ENCODE measurements at places on chromosomes 1 and 21.

- DNase-seq = no peak
Measured at GRCh38 chr1:234950598-234950997, 178.0 kb downstream of the TOMM20 start.

DNA sequence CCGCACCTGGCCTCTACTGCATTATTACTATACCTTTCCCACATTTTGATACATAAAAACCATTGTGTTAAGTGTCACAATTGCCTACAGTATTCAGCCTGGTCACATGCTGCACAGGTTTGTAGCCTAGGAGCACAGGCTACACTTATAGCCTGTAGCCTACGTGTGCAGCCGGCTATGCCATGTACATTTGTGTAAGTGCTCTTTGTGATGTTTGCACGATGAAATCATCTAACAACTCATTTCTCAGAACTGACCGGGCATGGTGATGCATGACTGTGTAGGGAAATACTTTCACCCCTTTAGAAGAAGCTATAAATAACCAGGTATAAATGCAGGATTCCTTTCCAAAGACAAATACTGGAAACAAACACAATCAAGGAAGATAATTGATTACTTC lies 12.1 kb downstream of the ERG start:
- DNase-seq = no peak

DNA sequence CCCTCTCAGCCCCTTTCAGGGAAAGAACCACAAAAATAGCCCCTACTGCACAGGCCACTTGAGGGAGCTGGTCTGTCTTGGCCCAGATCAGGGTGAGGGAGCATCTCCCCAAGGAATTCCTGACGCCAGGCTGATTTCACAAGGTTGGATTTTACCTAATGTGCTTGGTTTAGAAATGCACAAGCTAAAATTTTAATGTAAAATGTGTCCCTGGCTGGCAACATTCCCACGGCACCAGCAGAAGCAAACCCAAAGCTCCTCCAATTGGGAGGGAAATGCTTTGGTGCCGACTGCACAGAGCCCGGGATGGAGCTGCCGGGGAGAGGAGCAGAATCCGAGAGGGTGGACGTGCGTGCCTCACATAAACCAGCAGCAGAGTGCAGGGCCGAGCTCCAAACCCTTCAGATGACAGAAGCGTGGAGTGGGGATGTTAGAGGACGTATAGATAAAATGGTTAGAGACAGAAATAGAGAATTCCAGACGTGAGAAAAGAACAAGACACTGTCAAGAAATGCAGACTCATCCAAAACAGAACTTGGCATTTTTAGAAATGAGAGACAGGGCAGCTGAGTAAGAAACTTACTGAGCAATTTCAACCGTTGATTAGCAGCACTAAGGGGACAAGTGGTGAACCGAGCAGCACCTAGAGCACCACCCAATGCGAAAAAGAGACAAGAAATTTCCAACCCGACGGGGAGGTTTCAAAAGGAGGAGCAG lies 41.6 kb upstream of the TMEM52 start:
- DNase-seq = no peak

- no peak for DNase-seq
Measured at GRCh38 chr1:116739371-116740012, 14.7 kb upstream of the CD2 start.

DNA sequence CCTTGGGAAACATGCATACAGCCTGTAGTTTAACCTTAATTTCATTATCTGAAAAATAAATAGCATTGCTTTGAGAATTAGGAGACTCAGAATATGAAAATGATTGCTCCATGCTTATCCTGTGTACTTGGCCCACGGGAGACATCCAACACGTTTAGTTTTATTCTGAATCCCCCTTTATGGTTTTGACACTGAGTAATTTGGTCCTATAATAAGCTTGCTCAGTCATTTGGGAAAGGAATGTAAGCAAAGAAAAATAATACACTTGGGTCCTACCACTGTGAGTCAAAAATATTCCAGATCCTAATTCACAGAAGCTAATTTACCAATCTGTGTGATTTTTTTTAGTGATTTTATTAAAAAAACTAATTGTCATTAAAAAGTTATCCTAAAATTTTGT lies 557.3 kb downstream of the USP25 start:
- DNase-seq = no peak

DNA sequence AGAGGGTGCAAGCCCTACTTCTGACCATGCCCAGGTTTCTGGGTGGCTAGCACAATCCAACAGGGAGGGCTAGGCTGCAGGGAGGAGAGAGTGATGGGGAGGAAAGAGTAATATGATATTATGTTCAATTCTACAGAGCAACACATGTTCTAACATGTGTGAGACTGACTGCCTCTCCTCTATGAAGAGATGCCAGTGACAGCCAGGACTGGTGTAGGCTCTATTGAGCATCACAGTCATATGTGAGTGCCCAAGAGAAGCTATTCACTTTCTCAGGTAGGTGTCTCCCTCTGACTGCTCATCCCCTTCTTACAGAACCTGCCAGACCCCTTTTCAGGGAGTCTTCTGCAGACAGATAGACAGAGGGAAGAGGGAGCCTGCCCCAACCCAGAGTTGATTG lies 446.1 kb downstream of the SIPA1L2 start:
- no peak for DNase-seq

DNA sequence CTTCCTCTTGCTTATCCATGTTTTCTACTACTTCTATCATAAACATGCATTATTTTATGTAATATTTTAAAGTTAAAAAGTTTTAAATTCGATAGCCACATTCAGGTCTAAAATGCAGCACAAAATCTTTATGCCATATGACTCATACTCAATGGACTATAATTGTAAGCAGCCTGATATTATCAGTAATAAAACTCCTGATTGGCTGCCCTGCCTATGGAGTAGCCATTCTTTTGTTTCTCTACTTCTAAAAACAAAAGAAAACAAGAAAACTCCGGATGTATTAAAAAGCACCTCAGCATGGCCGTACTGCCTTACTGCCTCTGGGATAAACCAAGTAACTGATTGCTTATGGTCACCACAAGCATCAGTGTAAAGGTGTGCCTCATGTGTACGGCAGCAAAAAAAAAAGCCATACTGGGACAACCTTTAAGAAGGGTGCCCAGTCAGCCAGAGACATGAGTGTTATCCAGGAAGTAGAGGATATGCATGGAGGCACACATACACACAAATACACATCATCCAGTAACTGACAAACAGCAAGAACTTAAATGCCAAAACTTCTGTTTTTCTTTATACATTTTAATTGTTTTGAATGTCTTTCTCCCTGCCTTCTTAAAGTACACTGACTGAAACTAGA lies 9.2 kb downstream of the SLC35D1 start:
- DNase-seq = no peak

DNA sequence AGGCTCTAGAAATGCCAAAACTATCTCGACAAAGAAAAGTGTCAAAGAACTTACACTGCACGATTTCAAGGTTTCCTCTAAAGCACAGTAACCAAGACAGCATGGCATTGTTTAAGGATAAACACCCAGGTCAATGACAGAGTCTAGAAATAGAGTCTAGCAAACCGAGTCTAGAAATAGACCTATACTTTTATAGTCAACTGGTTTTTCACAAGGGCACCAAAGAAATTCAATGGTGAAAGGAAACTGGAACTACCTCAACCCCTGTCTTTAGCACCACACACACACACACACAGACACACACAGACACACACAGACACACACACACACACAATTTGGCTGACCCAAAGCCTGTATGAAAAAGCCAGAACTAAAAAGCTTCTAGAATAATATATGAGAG lies 67.1 kb upstream of the PGBD5 start:
- DNase-seq = no peak

GRCh38 chr21:44887126-44887806 lies 13.8 kb upstream of the PTTG1IP start:
- DNase-seq = no peak

GRCh38 chr1:88320291-88320690 lies 363.8 kb upstream of the PKN2 start:
- no peak for DNase-seq

- DNase-seq = no peak
Measured at GRCh38 chr21:14095056-14095455, 115.7 kb downstream of the LIPI start.

DNA sequence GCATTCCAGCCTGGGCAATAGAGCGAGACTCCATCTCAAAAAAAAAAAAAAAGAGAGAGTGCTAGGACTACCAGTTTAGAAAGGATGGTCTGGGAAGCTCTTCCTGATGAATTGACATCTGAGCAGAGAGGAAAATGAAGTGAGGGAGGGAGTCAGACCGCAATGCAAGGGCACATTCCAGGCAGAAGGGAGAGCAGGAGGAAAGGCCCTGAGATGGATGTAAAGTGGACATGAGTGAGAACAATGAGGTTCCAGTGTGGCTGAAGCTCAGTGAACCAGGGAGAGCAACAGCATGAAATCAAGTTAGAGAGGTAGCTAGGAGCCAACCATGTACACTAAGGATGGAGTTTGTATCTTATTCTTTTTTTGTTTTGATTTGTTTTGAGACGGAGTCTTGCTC lies 55.9 kb upstream of the SPOCD1 start:
- no peak for DNase-seq

- no peak for DNase-seq
Measured at GRCh38 chr1:41641941-41642527, 157.6 kb upstream of the EDN2 start.
